SW480 (cell line): ENCODE measurements at places on chromosomes 7 and 10.

- no peak for DNase-seq
Measured at GRCh38 chr7:147145194-147145593, 1028.6 kb downstream of the CNTNAP2 start.

GRCh38 chr10:13862546-13863233, 275.9 kb downstream of the PRPF18 start:
- no peak for DNase-seq

- DNase-seq, result no peak
Measured at GRCh38 chr10:95243318-95243617, 47.5 kb downstream of the PDLIM1 start.

GRCh38 chr7:158422887-158423560, 164.6 kb downstream of the PTPRN2 start:
- DNase-seq, result peak; percentile 8

DNA sequence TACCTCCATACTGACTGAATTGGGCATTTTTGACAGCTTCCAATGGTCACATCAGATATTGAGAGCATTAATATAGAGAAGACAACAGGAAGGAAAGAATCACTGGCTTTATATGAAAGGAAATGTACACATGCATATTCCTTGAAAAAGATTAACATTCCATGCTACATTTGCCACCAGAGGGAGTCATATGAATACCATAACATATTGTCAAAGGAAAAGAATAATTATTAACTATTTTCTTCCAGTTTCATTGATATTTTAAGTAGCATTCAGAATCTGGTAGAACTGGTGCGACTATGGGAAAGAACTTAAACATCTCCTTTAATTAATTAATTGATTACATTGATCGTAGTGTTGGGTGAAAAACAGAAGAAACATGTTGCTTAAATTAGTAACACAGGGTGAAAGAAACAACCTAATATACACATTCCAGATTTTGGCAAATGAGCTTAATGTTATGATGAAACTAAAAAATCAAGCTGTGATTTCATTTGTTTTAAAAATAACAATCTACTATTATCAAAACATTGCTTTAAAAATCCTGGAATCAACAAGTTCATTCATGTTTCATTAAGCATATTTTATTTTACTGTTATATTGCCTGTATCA, 71.5 kb downstream of the GPR85 start:
- DNase-seq, result peak; percentile 25

GRCh38 chr7:98276241-98276761, 5.2 kb upstream of the BRI3 start:
- no peak for DNase-seq

GRCh38 chr10:12634621-12634931, 285.2 kb downstream of the CAMK1D start:
- no peak for DNase-seq

GRCh38 chr7:90178679-90179278, 24.5 kb downstream of the STEAP1 start:
- peak; percentile 100 for DNase-seq

DNA sequence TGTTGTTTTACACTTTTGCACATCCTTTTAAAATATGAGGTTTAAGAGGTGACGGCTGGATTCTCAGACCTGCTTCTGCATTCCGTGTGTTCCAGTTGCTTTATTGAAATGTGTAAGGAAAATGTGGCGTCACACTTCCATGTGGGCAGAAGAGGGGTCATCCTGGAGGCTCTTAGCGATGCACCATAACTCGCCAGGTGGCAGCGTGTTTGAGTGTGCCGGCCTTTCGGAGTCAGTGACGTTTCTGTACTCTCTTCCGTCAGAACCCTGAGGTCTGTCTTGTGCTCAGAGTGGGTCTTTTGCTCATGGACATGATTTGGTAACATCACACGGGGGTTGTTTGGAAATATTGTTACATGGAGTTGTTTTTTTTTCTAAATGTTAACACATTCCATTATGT, 9.1 kb downstream of the PPP2R2D start:
- DNase-seq, result no peak

GRCh38 chr10:70984986-70985722, 96.8 kb upstream of the PCBD1 start:
- DNase-seq, result no peak

DNA sequence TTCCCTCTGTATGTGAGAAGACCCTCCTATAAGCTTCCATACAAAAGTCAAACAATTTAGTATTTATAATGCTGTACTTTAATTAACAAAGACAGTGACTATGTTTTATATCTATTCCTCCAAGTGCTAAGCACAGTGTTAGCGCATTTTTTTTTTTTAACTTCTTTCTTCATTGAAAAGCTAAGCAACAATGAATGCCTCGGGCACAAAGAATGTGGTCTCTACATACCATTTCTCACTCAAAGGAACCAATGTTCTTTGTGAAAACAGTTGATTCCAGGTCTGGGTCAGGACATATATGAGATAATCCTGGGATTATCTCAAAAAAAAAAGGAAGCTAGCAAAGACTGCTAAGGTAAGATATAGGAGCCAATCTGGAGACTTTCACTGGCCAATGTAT, 26.2 kb upstream of the REEP3 start:
- no peak for DNase-seq

GRCh38 chr10:30437031-30437841, 3.3 kb downstream of the MAP3K8 start:
- no peak for DNase-seq

- peak; percentile 50 for DNase-seq
Measured at GRCh38 chr7:105963038-105963667, at the start of gene CDHR3. Gene CDHR3 (plus strand): TSS chr7:105963264. CDS start chr7:105963319, 55 bp downstream.

DNA sequence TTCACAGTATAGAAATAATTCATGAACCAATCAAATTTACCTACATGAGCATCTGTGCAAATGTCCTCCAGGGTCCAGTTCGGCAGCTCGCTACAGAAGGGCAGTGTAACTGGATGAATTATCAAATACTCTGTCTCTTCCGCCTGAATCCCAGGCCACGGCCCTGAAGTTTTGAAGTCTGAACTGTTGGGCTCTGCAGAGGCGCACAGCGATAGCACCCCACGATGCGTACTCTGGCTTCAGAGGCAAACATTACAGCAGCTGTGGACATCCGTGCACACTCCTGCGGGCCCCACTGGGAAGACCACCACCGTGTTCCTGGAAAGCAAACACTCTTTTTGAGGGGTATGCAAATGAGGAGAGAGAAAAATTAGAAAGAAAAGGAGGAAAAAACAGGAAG, 259.8 kb upstream of the TCERG1L start:
- no peak for DNase-seq

GRCh38 chr7:71826141-71826540, 586.0 kb downstream of the CALN1 start:
- no peak for DNase-seq

DNA sequence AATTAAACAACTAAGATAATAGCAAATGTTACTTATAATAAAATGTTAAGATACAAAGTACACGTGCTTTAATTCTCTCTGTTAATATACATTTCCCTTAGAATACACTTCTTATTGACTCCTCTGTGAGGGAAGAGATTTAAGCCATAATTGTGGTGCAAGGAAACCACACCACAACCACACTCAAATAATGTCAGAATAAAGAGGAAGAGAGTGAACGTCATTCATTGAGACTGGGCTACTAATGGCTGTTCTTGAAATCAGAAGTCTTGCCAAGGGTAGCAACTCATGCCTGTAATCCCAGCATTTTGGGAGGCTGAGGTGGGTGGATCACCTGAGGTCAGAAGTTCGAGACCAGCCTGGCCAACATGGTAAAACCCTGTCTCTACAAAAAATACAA, 10.0 kb downstream of the FAM171A1 start:
- DNase-seq, result no peak

DNA sequence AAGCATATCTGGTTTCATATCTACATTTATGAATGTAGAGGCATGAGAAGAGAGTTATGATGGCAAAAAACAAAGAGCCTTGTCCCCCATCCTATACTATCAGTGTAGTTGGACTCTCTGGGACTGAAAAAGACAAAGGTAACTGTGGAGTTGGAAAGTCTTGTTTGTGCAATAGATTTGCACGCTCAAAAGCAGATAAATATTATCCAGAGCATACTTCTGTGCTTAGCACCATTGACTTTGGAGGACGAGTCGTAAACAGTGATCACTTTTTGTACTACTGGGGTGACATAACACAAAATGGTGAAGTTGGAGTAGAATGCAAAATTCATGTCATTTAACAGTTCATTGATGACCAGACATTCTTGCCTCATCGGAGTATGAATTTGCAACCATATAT, 85.2 kb upstream of the EGFR start:
- DNase-seq, result no peak
